Trophoblast cell (in vitro differentiated cells and primary cell): ENCODE measurements at places on chromosomes 4 and X.

DNA sequence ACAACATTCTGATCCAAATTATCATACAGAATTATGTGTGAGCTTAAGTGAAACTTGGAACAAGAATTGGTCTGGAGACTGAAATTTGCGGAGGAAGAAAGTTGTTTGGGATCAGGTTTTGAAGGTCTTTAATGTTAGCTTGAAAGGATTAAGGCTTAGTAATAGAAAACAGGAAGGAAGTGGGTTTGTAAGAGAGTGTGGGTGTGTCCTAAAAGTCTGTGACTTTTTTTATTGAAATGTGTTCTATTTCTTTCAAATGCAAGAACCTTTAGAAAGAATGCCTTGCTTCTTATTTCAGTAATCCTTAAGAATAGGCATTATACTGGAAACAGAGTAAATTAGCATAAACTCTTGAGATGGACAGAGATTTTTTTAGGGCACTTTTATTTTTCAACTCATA is 198.0 kb downstream of the GALNTL6 start:
- no peaks in the 10 kb centered on the region for H3K27me3 ChIP-seq
- no peak for DNase-seq
- no peak overlapping the region for H3K27ac ChIP-seq

GRCh38 chrX:65581661-65582339 is 47.2 kb upstream of the LAS1L start:
- H3K4me3 ChIP-seq = no peak overlapping the region
- no peak overlapping the region for H3K27ac ChIP-seq
- H3K4me1 ChIP-seq = no peaks in the 10 kb centered on the region
- peak; percentile 79 for DNase-seq
- H3K36me3 ChIP-seq = no peaks in the 10 kb centered on the region
- H3K27me3 ChIP-seq = no peaks in the 10 kb centered on the region

GRCh38 chr4:25358515-25359275 is 18.4 kb upstream of the ANAPC4 start:
- H3K4me1 ChIP-seq = no peaks in the 10 kb centered on the region
- peak overlapping the region; percentile 23 for H3K4me3 ChIP-seq
- peaks cover 6% of the 10 kb centered on the region for H3K36me3 ChIP-seq
- no peak for DNase-seq
- no peak overlapping the region for H3K27ac ChIP-seq
- no peaks in the 10 kb centered on the region for H3K27me3 ChIP-seq

- no peaks in the 10 kb centered on the region for H3K4me1 ChIP-seq
- no peaks in the 10 kb centered on the region for H3K27me3 ChIP-seq
- H3K27ac ChIP-seq = no peak overlapping the region
- H3K36me3 ChIP-seq = peaks cover 2% of the 10 kb centered on the region
- DNase-seq = no peak
These were observed 160.2 kb downstream of the RAB28 start for GRCh38 chr4:13323921-13324320.

- DNase-seq = no peak
- H3K4me3 ChIP-seq = no peak overlapping the region
- H3K27me3 ChIP-seq = no peaks in the 10 kb centered on the region
- H3K4me1 ChIP-seq = no peaks in the 10 kb centered on the region
These were observed 68.2 kb downstream of the NYX start for GRCh38 chrX:41515376-41515775.

GRCh38 chrX:38803588-38804431 is 2.6 kb downstream of the MID1IP1 start:
- H3K4me3 ChIP-seq = peak overlapping the region; percentile 95
- peak; percentile 61 for DNase-seq
- no peaks in the 10 kb centered on the region for H3K36me3 ChIP-seq
- peaks cover 3% of the 10 kb centered on the region for H3K4me1 ChIP-seq
- H3K27ac ChIP-seq = peak overlapping the region; percentile 45

- no peaks in the 10 kb centered on the region for H3K4me1 ChIP-seq
- H3K4me3 ChIP-seq = no peak overlapping the region
- DNase-seq = no peak
These were observed 24.1 kb upstream of the WFS1 start for GRCh38 chr4:6245246-6246169.

GRCh38 chr4:186934244-186934643 is 210.6 kb upstream of the FAT1 start:
- H3K4me1 ChIP-seq = no peaks in the 10 kb centered on the region
- no peaks in the 10 kb centered on the region for H3K36me3 ChIP-seq
- H3K4me3 ChIP-seq = no peak overlapping the region
- H3K27ac ChIP-seq = no peak overlapping the region
- no peaks in the 10 kb centered on the region for H3K27me3 ChIP-seq

DNA sequence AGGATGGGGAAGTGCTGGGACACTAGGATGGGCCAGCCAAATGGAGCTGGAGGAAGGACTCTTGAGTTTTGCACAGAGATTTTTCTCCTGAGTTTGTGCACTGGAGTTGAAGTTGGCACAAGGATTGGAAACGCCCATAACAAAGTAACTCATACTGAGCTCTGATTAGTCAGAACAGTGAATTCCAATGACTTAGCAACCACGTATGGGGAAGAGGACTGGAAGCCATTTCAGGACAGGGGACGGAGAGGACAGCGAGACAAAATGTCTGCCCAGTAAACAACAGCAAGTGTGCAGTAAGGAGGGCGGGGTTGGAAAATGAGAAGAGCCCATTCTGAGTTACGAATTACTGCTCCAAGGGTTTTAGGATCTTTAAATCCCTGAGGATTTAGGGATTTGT is 5.9 kb downstream of the RIPPLY1 start:
- H3K27ac ChIP-seq = no peak overlapping the region
- no peaks in the 10 kb centered on the region for H3K36me3 ChIP-seq
- H3K4me1 ChIP-seq = no peaks in the 10 kb centered on the region

DNA sequence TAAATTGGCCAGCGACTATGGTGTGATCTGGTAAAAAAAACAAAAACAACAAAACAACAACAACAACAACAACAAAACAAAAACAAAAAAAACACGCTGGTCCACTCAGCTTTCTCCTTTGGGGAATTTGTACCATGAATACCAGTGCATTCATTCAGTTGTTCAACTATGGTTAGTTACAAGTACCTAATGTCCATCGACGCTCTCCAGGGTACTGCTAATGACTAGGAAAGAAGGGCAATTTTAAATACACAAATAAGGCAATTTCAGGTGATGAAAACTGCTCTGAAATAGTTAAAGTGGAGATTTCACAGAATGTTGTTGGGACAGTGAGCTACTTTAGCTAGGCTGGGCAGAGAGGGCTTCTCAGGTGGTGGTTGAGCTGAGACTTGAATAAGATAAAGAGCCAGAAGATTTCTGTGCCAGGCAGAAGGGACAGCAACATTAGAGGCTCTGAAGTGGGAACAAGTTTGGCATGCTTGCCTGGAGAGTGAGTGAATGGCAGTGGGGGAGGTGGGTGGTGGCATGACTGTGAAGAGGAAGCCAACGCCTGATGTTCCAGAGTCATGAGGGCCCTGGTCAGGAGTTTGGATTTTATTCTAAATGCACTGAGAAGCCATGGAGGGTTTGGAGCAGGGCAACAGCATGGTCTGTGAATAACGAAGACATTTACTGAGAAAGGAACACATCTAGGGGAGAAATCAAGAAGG is 45.9 kb upstream of the PGRMC2 start:
- H3K27me3 ChIP-seq = no peaks in the 10 kb centered on the region
- H3K4me3 ChIP-seq = no peak overlapping the region
- no peaks in the 10 kb centered on the region for H3K4me1 ChIP-seq

GRCh38 chr4:53599632-53600031 is 8.3 kb upstream of the LNX1 start:
- H3K4me1 ChIP-seq = peaks cover 4% of the 10 kb centered on the region
- no peak for DNase-seq
- H3K27me3 ChIP-seq = no peaks in the 10 kb centered on the region
- no peak overlapping the region for H3K27ac ChIP-seq
- H3K36me3 ChIP-seq = no peaks in the 10 kb centered on the region

DNA sequence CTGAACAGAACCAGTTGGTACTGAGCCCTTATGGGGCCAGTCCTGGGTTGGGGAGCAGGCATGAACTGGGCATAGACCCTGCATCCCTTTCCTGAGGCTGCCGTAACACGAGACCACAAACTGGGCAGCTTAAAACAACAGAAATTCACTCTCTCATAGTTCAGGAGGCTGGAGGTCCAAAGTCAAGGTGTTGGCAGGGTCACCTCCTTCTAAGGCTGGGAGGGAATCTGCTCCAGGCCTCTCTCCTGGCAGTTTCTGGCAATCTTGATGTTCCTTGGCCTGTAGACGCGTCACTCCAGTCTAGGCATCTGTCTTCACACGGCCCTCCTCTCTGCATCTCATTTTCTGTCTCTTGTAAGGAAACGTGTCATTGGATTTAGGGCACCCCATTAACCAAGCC is 19.8 kb upstream of the SORCS2 start:
- H3K4me1 ChIP-seq = peaks cover 4% of the 10 kb centered on the region
- H3K27ac ChIP-seq = no peak overlapping the region
- DNase-seq = no peak
- peak overlapping the region; percentile 37 for H3K4me3 ChIP-seq
- no peaks in the 10 kb centered on the region for H3K36me3 ChIP-seq

DNA sequence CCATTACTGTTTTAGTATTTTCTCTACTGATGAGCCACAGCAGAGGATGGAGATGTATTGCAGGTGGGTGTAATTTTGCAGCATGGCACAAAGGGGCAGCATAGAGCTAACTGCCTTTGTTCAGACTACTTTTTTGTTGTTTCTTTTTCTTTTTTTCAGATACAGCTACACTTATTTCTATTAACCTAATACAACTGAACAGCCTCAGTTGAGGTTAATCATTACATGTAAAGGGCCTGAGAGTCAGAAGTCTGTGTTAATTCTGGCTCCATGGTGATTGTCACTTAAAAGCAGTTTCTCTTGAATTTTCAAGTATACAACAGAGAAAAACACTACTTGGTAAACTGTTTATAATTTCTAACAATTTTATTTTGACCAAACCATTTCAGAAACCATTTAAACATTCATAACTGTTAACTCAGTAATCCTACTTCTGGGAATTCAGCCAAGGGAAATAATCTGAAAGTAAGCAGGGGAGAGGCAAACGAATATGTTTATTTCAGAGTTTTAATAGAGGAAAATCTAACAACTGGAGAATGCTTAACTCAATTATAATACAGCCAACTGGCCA is 13.9 kb upstream of the PPEF2 start:
- H3K27ac ChIP-seq = no peak overlapping the region
- H3K4me1 ChIP-seq = no peaks in the 10 kb centered on the region
- no peak overlapping the region for H3K4me3 ChIP-seq
- no peaks in the 10 kb centered on the region for H3K27me3 ChIP-seq
- peaks cover 6% of the 10 kb centered on the region for H3K36me3 ChIP-seq

DNA sequence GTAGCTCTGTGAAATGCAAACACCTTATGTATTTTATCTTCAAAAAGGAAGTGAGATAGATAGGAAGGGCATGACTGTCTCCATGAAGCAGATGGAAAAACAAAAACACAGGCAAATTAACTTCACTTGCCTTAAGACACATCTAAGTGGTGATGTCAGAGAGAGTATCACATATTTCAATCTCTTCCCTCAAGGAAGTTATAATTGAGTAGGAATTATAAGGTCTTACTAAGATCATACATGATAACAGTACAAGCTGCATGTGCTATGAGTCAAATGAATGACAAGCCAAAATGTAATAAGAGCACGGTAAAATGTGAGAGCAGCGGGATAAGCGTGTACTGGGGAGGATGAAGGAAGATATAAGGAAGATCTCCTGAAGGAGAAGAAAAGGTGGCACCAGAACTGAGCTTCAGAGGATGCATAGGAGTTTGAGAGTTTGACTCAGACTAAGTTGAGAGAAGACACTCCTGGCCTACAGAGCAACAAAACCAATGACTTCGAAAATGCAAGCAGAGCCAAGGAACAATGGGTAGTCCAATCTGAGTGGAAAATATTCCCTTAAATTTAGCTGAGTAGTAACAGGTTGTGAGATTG is 43.3 kb upstream of the GALNT7 start:
- H3K27ac ChIP-seq = no peak overlapping the region
- no peaks in the 10 kb centered on the region for H3K36me3 ChIP-seq
- peak; percentile 27 for DNase-seq

DNA sequence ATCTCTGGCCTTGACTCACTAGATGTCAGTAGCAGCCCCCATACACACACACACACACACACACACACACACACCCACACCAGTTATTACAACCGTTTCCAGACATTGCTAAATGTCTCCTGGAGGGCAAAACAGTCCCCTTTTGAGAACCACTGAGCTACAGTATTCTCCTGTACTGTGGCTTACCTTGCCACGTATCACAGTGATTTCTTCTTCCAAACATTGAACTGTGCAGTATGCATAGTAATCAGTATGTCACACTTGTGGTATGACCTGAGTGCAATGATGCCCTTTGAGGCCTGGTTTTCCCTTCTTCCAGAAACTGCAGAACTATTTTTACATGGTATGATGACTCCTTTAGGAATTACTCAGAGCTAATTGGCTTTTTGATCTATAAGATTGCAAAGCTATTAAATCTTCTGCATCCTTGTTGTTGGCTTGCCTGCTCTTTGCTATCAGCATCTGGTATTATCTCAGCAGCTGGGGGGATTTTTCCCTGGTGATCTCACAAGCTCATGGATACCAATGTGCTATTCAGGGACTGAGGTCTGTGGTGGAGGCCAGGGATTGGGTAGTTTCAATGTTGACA is 3.6 kb upstream of the THOC2 start:
- no peaks in the 10 kb centered on the region for H3K4me1 ChIP-seq
- H3K27ac ChIP-seq = no peak overlapping the region
- H3K27me3 ChIP-seq = no peaks in the 10 kb centered on the region

DNA sequence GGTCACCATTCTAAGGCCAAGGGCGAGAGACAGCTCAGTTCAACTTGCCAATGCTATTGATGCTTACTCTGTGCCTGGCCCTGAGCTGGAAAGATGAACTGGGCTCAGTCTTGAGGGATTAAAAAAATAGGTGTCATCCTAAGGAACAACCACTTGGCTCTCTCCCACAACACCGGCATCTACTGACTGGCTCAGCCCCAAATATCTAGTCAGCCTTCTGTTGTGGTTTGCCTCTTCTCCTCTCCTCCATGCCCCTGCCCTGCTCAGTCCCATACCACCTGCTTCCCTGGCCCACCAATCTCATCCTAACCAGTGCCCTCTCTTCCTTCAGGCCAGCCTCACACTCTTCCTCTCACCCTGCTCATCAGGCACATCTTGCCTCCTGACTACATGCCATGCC is 29.6 kb downstream of the KDM5C start:
- no peak overlapping the region for H3K27ac ChIP-seq
- no peak for DNase-seq
- no peak overlapping the region for H3K4me3 ChIP-seq
- H3K4me1 ChIP-seq = no peaks in the 10 kb centered on the region
- H3K36me3 ChIP-seq = peaks cover 67% of the 10 kb centered on the region

GRCh38 chr4:13484749-13485221 is 645 bp upstream of the RAB28 start:
- peak overlapping the region; percentile 86 for H3K4me3 ChIP-seq
- H3K27me3 ChIP-seq = no peaks in the 10 kb centered on the region
- no peak overlapping the region for H3K27ac ChIP-seq
- DNase-seq = no peak
- peaks cover 3% of the 10 kb centered on the region for H3K4me1 ChIP-seq

- H3K4me1 ChIP-seq = no peaks in the 10 kb centered on the region
- no peak overlapping the region for H3K27ac ChIP-seq
- no peaks in the 10 kb centered on the region for H3K36me3 ChIP-seq
- DNase-seq = no peak
- H3K27me3 ChIP-seq = no peaks in the 10 kb centered on the region
These were observed 140.4 kb upstream of the GRID2 start for GRCh38 chr4:92163348-92163747.
